ENCODE measurements at places on chromosomes 11 and 22.

DNA sequence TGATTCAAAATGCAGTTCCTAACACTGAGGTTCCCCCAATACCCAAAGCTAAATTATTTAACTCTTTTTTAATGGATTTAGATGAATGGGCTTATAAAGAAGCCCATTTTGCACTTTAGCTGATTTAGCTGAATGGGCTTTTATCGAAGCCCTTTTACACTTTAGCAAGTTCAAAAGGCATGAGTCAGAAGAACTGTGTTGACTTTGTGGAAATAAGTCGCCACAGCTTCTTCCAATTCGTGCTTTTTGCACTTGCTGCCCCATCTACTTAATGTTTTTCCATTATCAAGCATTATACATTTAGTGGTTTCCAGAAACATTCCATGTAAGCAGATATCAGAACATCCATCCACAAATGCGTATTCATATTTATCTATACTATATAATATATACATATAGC lies 20.5 kb upstream of the GRIA4 start:
- no peak for DNase-seq

DNA sequence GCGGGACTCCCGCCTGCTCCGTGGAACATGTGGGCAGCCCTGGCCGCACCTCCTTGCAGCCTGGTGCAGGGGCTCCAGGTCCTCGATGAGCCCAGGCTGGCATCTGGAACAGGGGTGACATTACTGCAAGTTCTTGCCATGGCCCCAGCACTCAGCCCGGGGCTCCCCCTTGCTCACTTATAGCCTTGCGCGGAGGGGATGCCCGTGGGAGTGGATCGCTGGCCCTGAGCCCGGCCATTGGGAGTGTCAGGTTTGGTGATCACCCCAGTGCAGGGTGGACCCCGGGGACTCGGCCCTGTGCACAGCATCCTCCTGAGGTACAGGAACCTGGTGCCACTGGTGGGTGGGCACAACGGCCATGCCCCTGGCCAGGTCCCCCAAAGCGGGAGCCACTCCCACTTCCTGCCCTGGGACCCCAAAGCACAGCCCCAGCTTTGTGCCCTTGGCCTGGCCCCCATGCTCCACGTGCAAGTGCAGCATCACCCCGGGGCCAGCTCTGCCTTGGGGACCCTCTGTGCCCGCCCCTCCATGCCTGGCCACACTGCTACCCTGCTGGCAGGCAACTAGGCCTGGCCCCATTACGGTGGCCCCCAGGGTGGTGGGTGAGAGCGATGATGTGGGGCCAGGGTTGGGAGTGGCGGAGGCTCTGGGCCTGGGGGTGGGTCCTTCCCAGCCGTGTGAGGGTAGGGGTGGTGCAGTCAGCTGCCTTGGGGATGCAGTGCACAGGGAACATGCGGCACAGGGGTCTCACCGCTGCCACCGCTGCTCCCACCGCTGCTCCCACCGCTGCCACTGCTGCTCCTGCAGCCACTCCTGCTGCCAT lies 439.8 kb downstream of the TBC1D22A start:
- DNase-seq, result no peak

DNA sequence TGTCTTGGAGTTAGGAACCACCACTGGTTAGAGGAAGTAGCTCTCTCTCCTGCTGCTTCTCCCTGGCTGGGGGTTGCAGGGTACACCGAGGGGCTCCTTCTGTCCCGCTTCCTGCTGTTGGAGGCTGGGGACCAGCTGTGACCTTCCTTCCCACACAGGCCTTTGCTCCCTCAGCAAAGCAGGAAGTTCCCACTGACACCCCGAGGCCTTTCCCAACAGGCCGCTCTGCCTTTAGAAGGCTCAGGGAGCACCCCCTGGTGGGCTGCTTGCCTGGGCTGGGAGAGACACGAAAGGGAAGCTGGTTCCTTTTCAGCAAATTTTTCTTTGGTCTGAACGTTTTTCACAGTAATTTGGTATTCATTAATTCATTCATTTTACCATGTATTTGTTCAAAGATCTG lies 527.9 kb upstream of the B3GAT1 start:
- no peak for DNase-seq

GRCh38 chr11:132028380-132029240 lies 658.2 kb downstream of the NTM start:
- no peak for DNase-seq

DNA sequence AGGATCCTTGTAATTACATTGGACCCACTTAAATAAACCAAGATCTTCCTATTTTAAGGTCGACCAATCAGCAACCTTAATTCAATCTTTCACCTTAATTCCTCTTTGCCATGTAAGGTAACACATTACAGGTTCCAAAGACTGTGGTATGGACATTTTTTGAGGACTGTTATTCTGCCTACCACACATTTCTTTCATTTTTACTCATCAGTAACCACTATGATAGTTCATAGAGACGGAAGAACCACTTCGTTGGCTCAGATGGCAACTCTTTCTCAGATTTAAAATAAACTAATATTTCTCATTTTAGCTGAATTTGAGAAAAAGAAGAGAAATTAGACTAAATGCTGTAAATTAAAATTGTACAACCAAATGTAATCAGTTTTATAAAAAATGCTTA lies 96.3 kb downstream of the PAX6 start:
- no peak for DNase-seq

DNA sequence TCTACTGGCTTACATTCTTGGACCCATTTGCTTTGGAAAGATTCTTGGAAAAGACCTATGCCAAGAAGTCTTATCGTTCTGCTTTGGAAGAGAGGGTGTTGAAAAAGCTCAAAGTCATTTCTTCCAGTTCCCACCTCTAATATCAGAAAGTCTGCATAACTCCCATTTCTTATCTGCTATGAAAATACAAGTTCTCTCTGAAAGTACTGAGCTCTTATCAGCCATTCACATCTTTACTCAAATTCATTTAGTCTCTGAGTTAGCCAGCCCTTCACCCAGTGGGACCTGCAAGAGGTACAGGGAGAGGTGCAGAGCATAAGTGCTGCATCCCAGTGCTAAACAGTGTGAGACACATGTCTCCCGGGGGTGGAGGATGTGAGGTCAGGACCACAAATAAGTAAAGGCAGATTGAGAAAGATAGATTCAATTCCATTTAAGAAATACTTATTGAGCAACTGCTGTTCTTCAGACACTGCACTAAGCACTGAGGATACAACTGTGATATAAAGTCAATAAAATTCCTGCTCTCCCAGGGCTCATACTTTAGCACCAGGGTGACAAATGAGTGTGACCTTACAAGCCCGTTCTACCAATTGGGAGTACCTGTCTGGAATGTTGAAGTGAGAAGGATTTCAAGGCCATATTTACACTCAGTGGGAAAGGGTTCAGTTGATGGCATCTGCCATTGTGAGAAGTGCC lies 76.7 kb downstream of the PISD start:
- DNase-seq, result peak; percentile 8

Data from stimulated activated CD4-positive, alpha-beta T cell treated with anti-CD3 and anti-CD28 coated beads, TNF-alpha, amount 100 ng/mL, for 48 hours (primary cell).